Retina (tissue), 1 donor: ENCODE measurements at places on chromosomes 13 and 19.
A peak's percentile ranks its signal among the peaks of the same experiment; 100 is the strongest.

DNA sequence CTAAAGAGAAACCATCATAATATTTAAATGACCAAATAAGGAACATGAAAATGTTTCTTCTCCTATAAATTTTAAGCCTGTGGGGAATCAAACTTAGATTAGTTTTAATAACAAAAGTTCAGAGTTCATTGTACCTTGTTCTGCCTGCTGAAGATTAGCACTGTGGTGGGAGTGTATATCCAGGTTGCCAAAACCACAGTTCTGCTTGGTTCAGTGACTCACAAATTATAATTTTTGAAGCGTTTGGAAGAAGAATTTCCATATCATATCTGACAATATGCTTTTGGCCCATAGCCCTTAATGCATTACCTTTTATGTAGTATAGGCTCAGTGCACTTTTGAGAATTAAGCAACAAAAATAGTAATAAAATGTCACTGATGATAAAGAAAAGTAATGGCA is 545.2 kb downstream of the GPC6 start:
- no peak for DNase-seq

DNA sequence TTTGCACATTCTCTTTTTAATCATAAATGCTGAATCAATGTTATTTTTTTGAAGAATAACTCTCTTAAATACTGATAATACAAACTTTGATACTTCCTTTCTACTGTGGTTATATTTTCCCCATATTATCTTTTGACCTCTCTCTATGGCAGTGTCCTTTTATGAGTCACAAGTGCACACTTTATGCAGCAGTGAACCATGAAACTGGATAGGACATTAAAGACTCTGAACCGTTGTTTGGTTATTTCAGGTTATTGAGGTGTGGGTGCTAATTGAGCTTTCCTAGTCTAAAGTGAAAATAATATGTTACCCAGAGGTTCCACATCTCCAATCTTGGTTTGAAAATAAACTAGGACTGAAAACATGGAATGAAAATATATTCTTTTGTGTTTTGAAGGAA is 71.4 kb downstream of the DGKH start:
- DNase-seq = no peak

GRCh38 chr19:18340990-18341868 is 831 bp downstream of the PGPEP1 start:
- DNase-seq = peak; percentile 53

GRCh38 chr13:102028868-102029267 is 373.0 kb downstream of the FGF14 start:
- no peak for DNase-seq

- DNase-seq = peak; percentile 40
Measured at GRCh38 chr13:43986421-43986981, 106.8 kb downstream of the LACC1 start.

- DNase-seq = no peak
Measured at GRCh38 chr13:80633251-80633650, 292.3 kb upstream of the SPRY2 start.

DNA sequence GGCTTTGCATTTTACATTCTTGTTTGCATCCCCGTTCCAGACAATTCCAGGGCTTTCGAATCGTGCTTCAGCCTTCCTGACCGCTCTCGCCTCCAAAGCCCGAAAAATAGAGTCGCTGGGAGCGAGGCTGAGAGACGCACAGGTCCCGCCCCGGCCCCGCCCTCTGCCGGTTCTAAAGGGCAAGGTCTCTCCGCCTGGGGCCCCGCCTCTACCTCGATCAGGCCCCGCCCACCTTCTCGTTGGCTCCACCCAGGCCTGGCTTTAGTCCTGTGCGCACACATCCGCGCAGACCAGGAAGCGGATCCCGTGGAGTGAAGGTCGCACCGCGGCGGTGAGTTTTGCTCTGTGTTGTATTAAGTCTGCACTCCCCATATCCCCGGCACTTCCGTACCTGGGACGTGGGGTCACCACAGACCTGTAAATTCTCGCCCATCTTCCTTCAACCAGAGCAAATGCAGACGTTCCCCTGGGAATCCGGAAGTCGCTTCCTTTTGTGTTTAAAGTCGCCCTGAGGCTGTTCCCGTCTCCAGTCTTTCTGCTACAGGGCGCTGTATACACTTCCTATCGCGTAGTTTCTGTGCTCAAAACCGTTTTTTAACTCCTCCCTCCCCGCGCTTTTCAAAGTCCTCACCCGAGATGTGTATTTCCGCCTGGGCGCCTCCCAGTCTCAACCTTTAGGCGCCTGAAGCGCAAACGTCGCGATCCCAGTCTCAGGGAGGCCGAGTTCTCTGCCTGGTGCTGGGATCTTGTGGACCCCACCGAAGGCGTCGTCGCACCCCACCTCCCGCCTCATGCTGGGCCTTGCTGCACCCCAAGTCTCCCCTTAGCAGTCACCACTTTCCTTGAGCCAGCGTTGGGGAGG is at the start of gene ZNF701:
TSS of gene ZNF701 (plus strand) at position 288 of the 862 bp plus-strand sequence. CDS start 3,861 bp downstream, outside the sequence.
- peak; percentile 93 for DNase-seq

DNA sequence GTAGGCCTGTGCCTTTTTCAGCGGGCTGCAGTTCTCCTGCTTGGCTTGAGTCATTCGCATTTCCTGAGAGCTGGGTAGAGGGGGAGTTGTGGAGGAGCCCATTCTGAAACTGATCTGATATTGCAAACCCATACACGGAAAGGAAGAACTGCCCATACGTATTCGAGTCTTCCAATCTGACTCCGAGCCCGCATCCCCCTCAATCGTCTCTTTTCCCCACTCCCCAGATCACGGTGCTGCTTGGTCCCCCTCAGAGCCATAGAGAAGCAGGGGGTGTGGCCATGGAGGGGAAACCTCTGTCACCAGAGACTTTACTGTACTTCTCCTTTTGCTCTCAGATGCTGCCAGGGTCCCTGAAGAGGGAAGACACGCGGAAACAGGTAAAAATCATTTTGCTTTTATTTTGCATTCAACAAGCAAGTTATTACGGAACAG is at the start of gene CD22:
TSS of gene CD22 (plus strand) at position 337 of the 435 bp plus-strand sequence. CDS start 2,854 bp downstream, outside the sequence.
- no peak for DNase-seq

GRCh38 chr19:58553799-58554493 is 959 bp downstream of the CHMP2A start:
- DNase-seq = no peak

GRCh38 chr13:19673473-19674430 is 40.3 kb downstream of the MPHOSPH8 start:
- no peak for DNase-seq

DNA sequence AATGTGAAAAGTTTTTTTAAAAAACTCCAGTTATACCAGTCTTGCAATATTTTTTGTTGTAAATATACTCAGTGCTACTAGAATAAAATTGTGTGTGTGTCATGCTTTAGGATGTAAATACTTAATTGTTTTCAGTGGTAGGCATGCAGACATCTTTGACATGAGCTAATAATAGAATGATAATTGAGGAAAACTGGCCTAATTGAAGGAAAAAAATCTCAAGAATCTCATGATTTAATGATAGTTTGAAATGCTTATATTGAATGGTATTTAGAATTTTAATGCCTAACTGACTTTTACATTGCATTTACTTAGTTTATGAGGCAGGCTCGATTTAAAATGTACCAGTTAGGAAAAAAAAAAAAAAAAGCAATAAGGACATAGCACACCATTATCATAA is 3.2 kb upstream of the MAB21L1 start:
- DNase-seq = no peak

- DNase-seq = no peak
Measured at GRCh38 chr13:114152285-114152645, 19.8 kb upstream of the RASA3 start.

GRCh38 chr13:99296398-99296797 is 10.8 kb downstream of the GPR183 start:
- no peak for DNase-seq

DNA sequence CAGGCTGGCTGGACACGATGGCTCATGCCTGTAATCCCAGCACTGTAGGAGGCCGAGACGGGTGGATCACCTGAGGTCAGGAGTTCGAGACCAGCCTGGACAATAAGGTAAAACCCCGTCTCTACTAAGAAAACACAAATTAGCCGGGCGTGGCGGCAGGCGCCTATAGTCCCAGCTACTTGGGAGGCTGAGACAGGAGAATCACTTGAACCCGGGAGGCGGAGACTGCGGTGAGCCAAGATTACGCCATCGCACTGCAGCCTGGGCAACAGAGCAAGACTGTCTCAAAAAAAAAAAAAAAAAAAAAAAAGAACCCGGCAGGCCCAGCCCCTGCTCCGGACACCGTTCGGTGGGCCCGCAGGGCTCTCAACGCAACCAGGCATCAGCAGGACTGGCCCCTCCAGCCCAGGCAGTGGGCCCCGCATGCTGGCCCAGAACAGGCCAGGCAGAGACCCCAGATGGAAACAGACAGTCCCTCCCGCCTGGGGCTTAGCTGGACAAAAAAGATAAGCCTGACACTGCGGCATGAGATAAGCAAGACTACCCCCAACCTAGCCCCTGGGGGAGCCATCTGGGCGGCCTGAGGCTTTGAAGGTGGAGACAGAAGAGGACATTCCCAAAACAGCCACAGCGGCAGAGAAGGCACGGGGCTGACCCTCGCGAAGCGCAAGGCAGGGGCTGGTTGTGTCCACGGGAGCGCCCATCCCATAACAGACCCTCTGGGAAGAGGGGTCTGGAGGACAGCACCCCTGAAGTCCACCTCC is 11.6 kb downstream of the REXO1 start:
- DNase-seq = no peak

DNA sequence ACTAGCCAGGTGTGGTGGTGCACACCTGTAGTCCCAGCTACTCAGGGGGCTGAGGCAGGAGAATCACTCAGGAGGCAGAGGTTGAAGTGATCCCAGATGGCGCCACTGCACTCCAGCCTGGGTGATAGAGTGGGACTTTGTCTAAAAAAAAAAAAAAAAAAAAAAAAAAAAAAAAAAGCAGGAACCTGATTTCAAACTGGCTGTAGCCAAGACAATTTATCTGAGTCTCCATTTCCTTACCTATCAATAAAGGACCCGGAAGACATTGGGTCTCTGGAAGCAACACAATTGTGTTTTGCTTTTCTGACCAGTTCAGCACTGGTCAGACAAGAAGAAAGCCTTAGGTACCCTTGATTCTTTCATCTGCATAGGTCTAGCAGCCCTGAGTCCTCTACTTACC is 491.0 kb downstream of the TBC1D4 start:
- no peak for DNase-seq

DNA sequence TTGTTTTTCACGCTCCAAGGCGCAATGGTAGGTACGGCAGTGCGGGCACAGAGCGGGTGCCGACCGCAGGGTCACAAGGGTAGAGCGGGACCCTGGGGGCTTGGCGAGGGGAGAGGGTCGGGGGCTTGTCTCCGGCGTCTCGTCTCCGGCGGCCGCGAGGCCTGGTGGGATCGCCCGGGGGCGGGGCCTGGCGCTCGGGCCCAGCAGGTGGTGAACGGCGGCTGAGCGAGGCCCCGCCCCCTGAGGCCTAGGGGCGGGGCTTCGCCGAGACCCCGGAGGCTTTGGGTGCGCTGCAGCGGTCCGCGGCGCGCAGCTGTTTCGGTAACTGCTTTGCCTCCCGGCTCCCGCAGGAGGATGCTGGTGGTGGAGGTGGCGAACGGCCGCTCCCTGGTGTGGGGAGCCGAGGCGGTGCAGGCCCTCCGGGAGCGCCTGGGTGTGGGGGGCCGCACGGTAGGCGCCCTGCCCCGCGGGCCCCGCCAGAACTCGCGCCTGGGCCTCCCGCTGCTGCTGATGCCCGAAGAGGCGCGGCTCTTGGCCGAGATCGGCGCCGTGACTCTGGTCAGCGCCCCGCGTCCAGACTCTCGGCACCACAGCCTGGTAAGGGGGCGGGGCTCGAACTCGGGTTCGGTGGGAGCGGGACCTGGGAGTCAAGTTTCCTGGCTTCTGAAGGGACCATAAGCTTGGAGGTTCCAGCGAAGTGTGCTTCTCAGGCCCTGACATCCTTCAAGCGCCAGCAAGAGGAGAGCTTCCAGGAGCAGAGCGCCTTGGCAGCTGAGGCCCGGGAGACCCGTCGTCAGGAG is at the start of gene TSEN34:
TSS of gene TSEN34 (plus strand) at position 298 of the 800 bp plus-strand sequence. CDS start at position 355, 57 bp downstream.
- DNase-seq = peak; percentile 98

- DNase-seq = no peak
Measured at GRCh38 chr19:18386543-18387271, 749 bp downstream of the GDF15 start.

- DNase-seq = no peak
Measured at GRCh38 chr13:37194428-37194861, 89.0 kb upstream of the CSNK1A1L start.

- no peak for DNase-seq
Measured at GRCh38 chr13:110394371-110394841, 87.3 kb downstream of the COL4A2 start.

DNA sequence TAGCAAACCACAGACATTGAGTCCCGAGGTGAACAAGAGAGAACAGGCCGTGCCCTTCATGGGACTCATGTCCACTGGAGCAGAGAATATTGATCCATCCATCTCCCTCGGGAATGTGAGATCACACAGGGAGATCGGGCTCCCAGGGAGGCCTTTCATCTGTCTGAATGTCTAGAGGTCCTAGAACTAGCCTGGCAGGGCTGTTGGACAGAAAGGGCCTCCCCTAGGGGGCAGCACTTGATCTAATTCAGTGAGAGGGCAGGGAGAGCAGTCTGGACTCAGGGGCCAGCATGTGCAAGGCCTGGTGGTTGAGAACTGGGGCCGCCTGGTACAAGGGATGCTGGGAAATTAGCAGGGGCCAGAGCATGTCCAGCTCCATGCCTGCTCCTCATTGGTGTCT is 4.3 kb downstream of the RUVBL2 start:
- DNase-seq = no peak

DNA sequence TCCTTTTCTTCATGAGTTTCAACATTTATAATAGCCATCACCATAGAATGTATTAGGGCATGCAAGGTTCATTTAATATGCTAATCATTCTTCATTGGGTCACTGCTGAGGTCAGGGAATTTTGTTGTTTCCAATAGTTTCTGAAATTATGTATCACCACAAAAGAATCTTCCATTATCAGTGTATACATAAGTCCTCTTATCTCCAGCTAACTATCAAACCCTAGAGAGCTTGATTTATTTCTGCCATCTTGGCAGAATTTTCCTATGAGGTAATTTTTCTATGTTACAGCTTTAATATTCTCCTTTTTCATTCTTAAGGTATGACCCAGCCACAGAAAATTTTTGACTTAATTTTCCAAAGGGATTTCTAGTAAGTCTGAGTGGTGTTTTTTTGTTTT is 415.0 kb upstream of the SLITRK1 start:
- no peak for DNase-seq

- DNase-seq = no peak
Measured at GRCh38 chr13:34161931-34162543, 344.1 kb downstream of the RFC3 start.

- no peak for DNase-seq
Measured at GRCh38 chr13:101618440-101619187, 166.1 kb downstream of the ITGBL1 start.

- no peak for DNase-seq
Measured at GRCh38 chr13:20415306-20415679, 110.4 kb downstream of the CRYL1 start.
